ENCODE measurements at places on chromosomes 7 and 10. TPM values are rescaled to one million over a fixed set of nuclear protein-coding genes. Genes with fewer than 3 reads are reported as not detected.

- no peak overlapping the region for H3K4me3 ChIP-seq
- peaks cover 6% of the 10 kb centered on the region for H3K4me1 ChIP-seq
- no peaks in the 10 kb centered on the region for H3K36me3 ChIP-seq
- no peak overlapping the region for H3K27ac ChIP-seq
- no peak for DNase-seq
These were observed 74.6 kb upstream of the PDSS1 start for GRCh38 chr10:26622891-26623290.

GRCh38 chr7:129989466-129989865 is 36.7 kb upstream of the UBE2H start:
- DNase-seq = peak; percentile 24
- H3K4me1 ChIP-seq = no peaks in the 10 kb centered on the region
- no peak overlapping the region for H3K4me3 ChIP-seq
- no peaks in the 10 kb centered on the region for H3K27me3 ChIP-seq
- no peaks in the 10 kb centered on the region for H3K36me3 ChIP-seq

TAS2R5 gene
- total RNA-seq = 1.0 TPM

DNA sequence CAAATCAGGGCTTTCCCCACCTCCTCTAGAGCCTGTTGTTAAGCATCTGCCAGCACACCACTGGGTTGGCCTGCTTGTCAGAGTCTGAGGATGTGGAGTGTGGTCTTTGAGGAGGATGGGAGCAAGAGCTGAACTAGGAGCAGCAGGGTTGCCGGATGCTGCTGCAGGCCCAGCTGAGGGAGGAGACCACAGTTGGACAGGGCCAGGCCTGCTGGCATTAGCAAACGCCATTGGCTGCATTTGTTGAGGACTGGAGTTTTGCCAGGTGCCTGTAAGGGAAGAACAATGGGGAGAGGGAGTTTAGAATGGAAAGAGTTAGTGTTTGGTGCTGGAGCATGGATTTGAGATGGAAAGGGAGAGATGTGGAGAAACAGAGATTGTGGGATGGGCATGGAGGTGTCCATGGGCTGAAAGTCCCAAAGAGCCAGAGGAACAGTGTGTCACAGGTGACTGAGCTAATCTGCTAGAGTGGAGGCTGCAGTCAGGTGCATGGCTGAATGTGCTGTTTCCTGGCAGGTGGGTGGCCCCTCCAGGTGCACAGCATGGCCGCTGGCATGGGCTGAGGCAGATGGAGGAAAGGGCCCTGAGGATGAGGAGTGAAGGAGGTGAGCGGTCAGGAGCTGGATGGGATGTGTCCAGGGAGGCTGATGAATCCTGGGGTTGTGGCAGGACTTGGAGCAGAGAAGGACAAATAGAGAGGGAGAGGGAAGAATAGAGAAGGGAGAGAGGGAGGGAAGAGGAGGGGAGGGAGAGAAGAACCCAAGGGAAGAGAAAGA is 40.7 kb downstream of the LEP start:
- no peak overlapping the region for H3K27ac ChIP-seq
- H3K36me3 ChIP-seq = no peaks in the 10 kb centered on the region
- H3K27me3 ChIP-seq = no peaks in the 10 kb centered on the region
- H3K4me3 ChIP-seq = no peak overlapping the region
- no peak for DNase-seq
- H3K4me1 ChIP-seq = no peaks in the 10 kb centered on the region

ETV1 gene
- 2.6 TPM for total RNA-seq
